ENCODE measurements at places on chromosomes 16 and 17.
A peak's percentile ranks its signal among the peaks of the same experiment; 100 is the strongest.

- no peak for DNase-seq
Observed at GRCh38 chr16:53068423-53068833, 13.6 kb downstream of the CHD9 start.

DNA sequence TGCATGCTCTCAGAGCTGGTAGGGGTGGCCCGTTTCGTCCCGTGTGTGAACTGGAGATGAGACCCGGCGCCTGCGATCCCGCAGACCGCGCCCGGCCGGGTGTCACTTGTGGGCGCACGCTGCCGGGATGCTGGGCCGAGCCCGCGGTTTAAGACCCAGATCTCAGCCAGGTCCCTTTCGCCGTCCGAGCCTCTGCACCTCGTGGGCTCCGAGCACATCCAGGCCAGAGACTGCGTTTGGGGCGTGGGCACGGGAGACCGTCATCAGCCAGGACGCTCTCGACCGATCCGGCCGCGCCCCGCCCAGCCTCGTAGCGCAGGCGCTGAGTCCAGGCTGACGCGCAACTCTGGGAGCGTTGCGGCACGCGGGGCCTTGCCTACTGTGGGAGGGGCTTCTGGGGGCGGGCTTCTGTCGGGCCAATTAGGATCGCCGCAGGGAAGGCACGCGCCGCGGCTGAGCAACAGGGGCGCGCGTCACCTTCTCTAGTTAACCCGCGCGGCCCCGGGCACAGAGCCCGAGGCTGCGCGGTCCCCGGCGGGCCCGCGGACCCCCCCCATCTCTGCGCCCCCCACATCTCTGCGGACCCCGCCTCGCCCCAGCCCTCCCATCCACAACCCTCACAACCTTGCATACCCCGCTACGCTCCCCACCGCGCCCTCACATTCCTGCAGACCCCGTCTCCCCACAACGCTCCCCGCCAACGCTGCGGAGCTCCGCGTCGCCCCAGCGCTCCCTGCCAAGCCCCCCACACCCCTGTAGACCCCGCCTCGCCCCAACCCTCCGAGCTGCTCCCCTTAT is 687 bp upstream of the CEMP1 start:
- peak; percentile 98 for DNase-seq

DNA sequence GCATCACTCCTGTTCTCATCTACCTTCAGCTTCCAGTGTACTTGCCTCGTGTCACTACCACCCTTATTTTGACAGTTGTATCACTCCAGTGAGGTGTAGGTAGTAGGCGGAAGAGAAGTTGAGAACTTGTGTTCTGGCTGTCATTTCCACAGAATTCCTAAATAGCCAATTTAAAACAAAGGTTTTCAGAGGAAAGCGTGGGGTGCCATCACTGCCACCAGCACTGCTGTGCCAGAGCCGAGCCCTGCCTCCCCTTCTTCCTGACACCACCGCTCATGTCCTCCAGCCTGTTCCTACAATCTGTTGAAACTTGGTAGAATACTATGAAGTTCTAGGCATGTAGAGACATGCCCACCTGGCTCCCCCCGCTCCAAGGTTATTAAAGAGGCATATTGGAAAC is 215.8 kb downstream of the TANC2 start:
- DNase-seq, result no peak

- DNase-seq, result no peak
Observed at GRCh38 chr17:28033972-28034714, 8.3 kb upstream of the NLK start.

DNA sequence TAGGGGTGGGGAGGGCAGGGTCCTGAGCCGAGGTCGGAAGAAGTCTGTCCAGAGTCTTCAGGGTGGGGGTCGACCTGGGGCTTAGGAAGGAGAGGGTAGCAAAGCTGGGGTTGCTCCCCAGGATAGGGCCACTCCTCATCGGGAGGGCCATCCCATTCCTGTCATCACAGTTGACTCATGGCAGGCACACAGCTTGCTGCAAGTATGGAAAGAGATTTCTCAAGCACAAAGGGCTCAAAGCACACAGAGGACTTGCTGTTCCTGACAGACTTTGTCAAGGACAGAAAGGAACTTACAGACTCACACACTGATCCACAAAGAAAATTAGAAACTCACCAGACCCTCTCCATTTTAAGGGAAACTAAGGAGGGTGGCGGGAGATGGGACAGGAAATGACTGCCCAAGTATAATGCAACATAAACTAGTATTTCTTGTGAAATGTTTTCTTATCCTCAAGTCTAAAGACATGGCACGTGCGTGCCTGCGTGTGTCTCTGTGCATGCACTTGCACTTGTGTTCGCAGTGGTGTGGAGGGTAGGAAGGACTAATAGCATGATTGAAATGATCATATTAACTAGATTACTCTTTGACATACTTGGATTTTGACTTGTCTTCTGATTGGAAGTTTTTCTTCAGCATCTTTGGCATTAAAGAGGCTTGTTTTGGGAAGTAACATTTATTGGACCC is 2.4 kb downstream of the AOC2 start:
- no peak for DNase-seq

- DNase-seq, result no peak
Observed at GRCh38 chr17:49634485-49634860, 43.4 kb downstream of the SPOP start.

GRCh38 chr16:14125708-14126107 is 54.6 kb downstream of the MRTFB start:
- no peak for DNase-seq

- no peak for DNase-seq
Observed at GRCh38 chr17:8884336-8884990, 17.0 kb upstream of the PIK3R6 start.

GRCh38 chr16:14241631-14242030 is 170.5 kb downstream of the MRTFB start:
- DNase-seq, result no peak

- DNase-seq, result no peak
Observed at GRCh38 chr17:7011942-7012254, 526 bp upstream of the RNASEK start.

- peak; percentile 72 for DNase-seq
Observed at GRCh38 chr17:76384222-76384986, at the start of gene SPHK1. Gene SPHK1, plus strand, starts transcription at chr17:76384609. Its CDS starts 1,036 bp downstream, at chr17:76385645.

DNA sequence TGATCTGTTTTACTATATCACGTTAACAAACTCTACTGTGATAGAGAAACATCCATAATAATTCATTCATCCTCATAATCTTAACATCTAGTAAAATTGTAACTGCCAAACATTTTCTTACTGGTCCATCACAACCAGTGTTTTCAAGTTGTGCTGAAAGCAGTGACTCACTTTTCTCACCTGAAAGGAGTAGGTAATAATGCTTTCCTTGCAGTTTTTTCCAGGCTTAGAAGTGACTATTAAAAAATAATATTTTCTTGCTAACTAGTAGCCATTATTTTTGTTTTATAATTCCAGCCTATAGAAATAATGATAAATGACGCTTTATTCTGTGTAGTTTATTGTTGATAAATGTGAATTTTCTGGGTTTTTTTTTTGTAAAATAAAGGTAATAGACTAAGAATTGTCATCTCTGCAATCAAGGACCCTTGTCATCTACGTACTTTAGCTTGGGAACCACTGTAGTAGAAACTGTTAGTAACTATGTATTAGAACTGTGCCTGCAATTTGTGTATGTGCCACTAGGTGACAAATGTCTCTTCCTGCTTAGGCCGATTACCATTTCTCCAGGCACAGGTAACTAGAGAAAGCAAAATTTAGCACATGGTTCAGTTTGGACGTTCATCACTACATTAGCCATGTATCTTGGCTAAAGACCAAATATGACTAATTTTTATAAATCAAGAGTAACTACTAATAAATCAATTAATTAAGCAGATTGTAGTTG is 409.4 kb upstream of the ERCC4 start:
- DNase-seq, result no peak

DNA sequence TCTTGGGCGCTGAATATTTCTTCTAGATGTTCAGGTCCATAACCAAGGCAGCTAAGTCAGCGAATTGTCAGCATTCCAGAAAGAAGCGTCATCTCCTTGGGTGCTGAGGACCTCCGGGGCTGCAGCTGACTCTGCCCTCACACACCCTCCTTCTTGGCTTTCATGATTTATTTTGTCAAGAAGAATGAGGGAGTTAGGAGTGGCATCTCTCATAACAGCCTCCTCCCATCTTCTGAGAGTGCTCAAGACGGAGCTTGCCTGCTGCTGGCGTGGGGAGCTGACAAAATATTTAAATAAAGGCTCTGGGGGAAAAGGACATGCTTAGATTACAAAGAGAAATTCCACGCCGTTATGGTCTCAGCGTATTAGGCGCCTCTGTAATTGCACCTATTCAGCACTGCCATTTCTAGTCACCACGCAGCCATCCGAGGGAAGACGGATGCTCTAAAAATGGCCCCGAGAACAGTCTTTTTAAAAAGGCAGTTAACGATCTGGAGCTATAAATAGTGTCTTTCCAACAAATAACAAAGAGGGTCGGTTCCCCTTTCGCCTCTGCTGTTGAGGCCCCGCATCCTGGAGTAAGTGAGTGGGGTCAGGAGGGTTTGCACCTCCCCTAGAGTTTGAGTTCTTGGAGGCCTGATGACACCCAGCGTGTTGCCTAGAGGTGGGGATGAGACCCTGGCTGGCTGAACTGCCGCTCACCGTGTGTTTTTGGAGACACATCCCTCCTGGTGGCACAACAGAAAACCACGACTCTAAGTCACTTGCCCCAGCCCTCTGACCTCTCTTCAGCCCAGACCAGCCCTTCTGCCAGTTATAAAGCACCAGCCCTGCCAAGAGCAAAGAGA is 187.0 kb downstream of the CCDC182 start:
- no peak for DNase-seq

- DNase-seq, result peak; percentile 85
Observed at GRCh38 chr16:50152807-50153595, at the start of gene TENT4B. Gene TENT4B, plus strand, starts transcription at chr16:50153306. Its CDS starts 316 bp downstream, at chr16:50153622.

DNA sequence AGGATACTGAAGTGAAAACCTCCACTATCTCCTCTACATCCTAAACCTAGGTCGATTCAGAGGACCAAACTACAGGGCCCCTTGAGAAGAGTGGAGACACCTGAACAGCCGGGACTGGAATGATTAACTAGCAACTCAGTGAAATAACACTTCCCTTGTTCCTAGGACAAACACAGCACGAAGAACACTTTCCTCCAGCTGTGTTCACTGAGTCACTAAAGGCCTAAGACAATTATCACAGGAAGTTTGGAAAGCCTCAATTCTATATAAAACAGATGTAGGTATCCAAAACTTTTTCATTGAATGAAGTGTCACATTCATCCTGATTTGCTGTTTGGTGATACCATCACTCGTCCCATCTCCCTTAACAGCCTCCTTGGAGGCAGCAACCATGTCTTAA is 15.5 kb upstream of the CUEDC1 start:
- no peak for DNase-seq

DNA sequence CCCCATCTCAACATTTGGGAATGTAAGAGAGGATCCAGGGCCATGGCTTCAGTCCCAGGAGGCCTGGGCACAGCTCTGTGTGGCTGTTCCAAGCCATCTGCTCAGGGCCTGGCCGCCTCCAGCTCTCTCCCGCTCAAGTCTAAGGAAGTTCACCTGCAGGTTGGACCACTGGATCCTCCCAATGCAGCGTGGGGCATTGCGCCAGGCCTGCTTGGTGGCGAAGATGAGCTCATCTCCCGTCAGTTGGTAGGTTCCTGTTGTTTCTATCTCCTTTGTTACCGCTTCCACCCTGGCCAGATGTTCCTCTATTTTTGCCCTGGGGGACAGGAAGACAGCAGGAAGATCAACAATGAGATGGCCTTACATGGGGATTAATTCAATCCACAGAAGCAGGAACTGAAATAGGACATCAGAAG is 17.5 kb downstream of the NOS2 start:
- DNase-seq, result no peak

- no peak for DNase-seq
Observed at GRCh38 chr16:3797473-3797872, 80.1 kb upstream of the TRAP1 start.

- peak; percentile 77 for DNase-seq
Observed at GRCh38 chr16:1057252-1057932, 15.2 kb upstream of the SSTR5 start.

GRCh38 chr17:66345264-66345663 is 42.9 kb downstream of the PRKCA start:
- DNase-seq, result no peak

DNA sequence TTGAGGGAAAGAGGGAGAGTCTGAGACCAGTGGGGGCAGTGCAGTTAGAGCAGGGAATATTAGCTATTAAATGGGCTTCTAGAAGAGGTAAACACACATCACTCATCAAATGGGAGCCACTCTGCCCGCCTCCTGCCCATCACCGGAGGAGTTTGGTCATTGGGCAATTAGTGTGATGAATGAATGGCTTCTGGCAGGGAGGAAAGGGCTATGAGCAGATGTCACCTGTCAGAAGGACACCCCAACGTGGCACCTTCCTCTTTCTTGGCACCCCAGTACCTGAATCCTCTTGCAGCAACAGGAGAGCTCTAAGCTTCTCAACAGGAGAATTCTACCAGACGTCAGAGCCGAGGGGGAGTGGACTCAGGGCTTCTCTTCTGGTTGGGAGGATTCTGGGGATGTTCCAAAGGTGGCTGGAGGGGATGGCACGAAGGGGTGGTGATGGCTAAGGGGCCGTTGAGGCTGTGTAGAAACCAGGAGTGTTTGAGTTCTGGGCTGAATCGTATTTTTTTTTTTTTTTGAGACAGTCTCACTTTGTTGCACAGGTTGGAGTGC is 11.0 kb downstream of the C1QTNF1 start:
- DNase-seq, result no peak

DNA sequence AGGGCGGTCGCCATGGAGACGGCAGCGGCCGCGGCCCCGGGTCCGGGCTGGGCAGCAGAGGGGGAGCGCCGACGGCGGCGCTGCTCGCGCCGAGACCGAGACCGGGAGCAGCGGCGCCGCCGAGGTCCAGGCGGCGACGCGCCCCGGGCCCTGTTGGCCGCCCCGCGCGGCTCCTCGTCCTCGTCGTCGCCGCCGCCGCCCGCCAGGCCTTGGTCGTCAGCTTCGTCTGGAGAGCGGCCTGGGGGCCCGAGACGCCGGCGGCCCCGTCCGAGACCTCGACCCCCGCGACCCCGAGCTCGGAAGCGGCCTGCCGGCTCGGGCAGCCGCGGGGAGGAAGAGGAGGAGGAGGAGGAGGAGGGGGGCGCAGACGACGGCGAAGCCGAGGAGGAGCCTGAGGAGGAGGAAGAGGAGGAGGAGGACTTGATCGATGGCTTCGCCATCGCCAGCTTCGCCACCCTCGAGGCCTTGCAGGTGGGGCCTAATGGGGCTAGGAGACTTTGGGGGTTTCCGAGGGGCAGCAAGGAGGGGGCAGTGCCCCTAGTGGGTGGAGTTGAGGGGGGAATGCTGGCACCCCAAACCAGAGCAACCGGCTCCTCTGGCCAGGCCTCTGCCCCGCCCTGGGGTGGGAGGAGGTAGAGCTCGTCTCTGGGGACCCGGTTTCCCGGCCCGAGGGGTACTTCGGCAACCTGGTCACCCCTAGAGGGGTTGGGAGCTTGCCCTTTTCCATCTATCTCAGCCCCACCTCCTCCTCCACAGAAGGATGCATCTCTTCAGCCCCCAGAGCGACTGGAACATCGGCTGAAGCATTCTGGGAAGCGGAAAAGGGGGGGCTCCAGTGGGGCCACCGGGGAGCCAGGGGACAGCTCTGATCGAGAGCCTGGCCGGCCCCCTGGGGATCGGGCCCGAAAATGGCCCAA is 1.5 kb downstream of the FBRS start:
- peak; percentile 61 for DNase-seq

DNA sequence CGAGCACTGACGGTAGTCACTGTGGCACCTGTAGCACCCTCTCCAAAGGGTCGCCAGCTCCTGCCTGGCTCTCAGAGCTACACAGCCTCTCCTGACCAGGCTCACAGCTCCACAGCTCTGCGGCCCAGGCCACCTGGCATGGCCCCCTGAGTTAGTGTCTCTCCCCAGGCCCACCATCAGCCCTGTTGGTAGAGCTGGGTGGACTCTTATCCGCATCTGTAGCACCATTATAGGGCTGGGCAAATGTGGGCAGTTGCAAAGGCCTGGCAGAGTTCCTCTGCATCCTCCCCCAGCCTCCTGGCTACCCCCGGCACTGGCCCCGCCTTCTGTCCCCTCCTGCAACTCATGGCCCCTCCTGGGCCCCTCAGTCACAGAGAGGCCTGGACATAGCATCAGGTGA is 18.2 kb downstream of the SCGB1C2 start:
- no peak for DNase-seq

Data from stimulated activated CD4-positive, alpha-beta T cell treated with anti-CD3 and anti-CD28 coated beads, Interleukin-4, amount 100 ng/mL, for 1 hour (primary cell).